ENCODE measurements at places on chromosomes 3 and 15.
A peak's percentile ranks its signal among the peaks of the same experiment; 100 is the strongest.

GRCh38 chr3:52406231-52406661, 38.7 kb downstream of the SEMA3G start:
- DNase-seq: no peak

DNA sequence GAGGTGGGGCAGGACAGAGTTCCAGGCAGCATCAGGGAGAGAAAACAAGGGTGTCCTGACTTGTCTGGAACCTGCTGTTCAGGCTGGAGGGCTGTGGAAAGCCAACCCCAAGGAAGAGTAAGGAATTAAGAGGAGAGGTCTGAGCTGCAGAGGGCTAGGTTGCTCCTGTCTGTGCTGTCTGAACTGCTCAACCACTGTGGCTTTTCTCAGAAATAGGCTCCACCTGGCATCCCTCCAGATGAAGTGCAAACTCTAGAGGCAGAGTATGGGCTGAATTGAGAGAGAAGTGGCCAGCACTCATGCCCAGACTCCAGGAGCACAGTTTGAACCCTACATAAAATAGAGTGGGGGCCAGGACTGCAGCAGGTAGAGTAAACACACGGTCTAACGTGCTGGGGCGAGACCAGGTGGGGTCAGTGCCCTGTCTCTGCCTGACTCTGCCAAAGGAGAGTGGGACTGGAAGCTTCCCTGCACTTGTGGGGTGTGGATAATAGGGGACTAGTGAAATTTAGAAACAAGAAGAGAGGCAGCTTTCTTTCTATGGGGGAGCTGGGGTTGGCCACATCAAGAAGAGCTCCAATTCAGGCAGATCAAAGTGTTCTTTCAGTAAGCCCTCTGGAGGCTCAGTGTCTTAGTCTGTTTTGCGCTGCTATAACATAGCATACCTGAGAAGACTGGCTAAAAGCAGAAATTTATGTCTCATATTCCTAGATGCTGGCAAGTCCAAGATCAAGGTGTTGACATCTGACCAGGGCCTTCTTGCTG, 28.0 kb upstream of the MNS1 start:
- no peak for DNase-seq

- DNase-seq: no peak
Observed at GRCh38 chr3:123766193-123767008, 117.7 kb downstream of the MYLK start.

- DNase-seq: no peak
Observed at GRCh38 chr3:31448035-31448881, 84.5 kb upstream of the STT3B start.

DNA sequence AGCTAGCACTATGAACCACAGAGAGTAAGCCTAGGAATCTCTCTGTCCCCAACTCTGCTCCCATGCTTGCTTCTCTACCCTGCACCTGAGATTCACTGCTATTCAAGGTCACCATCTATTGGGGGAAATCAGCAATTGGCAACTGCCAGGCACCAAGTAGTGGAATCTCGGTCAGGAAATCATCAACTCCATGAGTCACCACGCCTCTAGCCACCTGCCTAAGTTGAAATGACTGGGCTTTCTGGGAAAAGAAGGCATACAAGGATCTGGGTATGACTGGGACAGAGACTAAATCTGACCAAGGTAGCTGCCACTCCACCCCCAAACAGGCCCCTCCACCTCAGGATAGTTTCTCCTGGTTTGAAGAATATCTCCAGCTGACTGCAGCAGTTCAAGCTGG, 464.1 kb upstream of the CBLB start:
- DNase-seq: peak; percentile 3

DNA sequence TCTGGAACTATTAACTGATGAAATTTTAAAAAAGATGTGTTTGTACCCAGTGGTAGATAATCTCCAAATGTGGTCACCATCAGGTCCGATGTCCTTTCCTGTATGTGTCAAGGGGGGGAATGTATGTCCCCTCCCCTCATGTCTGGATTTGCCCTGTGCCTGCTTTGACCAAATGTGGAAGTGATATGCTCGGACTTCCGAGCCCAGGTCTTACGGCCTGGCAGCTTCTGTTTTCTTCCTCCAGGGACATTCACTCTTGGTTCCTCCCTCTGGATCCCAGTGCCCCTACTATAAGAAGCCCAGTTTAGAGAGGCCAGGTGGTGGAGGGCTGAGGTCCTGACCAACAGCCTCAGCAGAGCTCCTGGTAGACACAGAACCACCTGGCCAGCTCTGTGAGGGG, 75.5 kb downstream of the CCR1 start:
- DNase-seq: no peak

GRCh38 chr15:43103907-43104306, 1.9 kb downstream of the UBR1 start:
- DNase-seq: no peak

DNA sequence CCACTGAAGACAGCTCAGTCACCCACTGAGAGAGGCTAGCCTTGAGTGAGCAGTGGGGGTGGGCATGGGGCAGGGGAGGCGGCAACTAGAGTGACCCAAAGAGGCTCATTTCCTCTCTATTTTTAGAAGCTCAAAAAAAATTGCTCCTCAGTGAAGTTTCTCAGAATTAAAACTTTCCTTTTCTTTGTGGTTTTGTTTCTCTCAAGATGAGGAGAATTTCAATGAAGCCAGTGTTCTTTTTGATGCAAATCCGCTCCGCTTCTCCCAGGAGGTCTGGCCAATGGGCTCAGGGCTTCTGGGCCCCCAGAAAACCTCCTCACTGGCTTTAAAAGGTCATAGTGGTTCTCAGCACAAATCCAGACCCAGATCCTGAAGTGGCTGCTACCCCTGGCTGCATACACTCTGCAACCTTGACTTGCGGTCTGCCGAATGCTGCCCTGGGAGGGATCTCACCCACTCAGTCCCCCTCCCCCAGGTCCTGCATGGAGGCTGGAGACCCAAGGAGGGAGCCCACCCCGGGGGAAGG, at the start of gene ACSBG1:
TSS of gene ACSBG1 (minus strand) at position 51 of the 526 bp plus-strand sequence. CDS start 64 bp downstream, outside the sequence.
- no peak for DNase-seq

GRCh38 chr3:75171630-75172230, 492.4 kb upstream of the FRG2C start:
- DNase-seq: no peak

DNA sequence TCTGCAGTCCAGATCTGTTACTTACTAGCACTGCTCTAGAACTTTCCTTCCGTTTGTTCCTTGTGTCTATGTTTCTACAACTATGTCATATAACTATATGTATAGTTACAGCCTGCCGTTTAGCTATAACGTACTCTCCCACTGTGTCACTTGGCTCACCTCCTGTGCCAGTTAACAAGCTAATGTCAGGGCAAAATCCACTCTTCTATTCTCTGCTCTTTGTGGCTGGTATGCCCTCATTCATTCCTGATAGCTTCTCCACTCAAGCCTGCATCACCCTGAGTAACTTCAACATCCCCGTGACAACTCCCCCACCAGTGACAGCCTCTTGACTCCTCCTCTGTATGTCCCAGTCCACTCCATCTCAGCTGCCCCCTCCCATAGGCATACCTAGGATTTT, 229.2 kb downstream of the TJP1 start:
- DNase-seq: no peak

GRCh38 chr3:43866529-43867353, 176.0 kb downstream of the ABHD5 start:
- DNase-seq: no peak

GRCh38 chr3:197491923-197492664, 63.7 kb downstream of the BDH1 start:
- no peak for DNase-seq

- no peak for DNase-seq
Observed at GRCh38 chr15:33425142-33425541, 114.4 kb downstream of the RYR3 start.

DNA sequence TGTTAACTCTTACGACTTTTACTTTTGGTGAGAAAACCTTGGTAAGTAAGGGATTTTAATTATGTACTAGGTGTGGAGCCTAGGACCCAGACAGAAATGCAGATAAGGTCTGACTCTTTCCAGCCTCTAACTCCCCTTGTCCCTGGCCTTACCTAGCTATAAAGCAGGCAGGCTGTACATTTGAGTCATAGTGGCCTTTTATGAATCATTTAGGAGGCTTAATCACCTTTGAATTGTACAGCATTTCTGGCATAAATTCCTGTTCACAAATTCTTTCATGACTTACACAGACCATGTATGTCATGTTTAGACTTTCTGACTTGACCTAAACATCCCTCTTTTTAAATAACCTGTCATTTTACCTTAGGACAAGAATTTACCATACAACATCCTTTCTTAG, 47.4 kb downstream of the CHCHD4 start:
- DNase-seq: no peak

DNA sequence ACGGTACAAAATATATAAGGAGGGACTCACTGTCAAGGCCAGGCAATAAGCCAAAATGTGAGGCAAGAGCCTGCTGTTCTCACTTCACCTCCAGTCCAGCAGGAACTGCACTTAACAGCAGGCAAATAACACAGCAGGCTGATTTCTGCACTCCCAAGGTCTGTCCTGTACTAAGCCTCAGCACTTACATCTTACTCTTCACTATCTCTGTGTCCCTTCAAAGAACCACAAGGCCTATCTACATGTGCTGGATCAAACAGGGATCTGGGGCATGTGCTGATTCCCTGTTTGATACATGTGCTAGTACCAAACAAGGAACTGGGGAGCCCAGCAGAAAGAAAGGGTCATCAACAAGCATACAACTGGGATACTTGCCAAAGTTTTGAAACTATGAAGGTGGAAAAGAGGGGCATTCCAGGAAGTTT, 22.2 kb downstream of the UACA start:
- DNase-seq: no peak

GRCh38 chr3:58366699-58367098, 34.0 kb downstream of the PXK start:
- no peak for DNase-seq

DNA sequence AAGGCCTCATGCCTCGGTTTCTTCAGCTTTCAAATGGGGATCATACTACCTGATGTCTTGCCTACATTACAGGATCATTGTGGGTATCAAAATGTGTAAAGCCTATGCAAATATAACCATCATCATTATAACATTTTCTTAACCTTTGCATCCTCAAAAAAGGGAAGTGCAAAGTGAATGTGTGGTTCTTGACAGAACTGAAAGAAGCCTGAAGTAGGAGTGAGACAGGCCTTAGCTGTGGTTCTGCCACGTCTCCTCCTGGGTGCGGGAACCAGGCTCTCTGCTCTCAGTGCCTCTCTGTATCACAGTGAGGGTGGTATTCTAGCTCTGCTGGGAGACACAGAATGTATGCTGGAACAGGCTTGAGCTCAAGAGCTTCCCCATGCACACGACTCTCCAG, 316.9 kb upstream of the ICE2 start:
- no peak for DNase-seq

GRCh38 chr3:66428733-66429132, 72.1 kb downstream of the LRIG1 start:
- no peak for DNase-seq

DNA sequence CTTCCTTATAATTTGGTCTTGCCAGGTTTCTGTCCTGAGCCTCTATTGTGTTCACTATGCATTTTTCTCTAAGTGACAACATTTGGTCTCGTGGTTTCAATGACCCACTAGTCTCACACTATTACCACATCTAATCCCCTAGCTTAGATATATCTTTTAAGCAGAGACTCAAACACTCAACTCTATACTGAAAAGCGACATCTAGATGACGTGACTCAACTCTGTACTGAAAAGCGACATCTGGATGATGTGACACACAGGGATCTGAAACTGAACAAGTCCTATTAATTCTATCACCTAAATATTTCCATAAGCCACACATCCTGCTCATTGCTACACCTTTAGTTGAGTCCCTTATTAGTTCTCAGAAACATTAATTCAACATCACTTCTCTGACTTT, 141.7 kb upstream of the MBNL1 start:
- no peak for DNase-seq

DNA sequence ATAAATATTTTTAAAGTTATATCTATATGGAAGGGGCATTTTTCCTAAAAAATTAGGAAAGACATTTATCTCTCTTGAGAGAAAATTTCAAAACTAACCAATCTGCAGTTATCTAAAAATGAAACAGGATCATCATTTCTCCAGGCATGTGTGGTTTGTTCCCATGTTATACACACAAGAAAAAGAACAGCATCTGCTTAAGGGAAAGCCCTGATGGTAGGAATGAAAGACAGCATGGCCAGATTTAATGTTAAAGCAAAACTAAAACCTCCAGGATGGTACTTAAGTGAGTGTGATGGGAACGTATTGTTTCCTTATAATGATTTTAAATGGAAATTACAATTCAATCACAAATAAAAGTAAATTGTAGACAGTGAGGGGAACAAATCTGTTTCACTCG, 46.2 kb upstream of the GYG1 start:
- no peak for DNase-seq

GRCh38 chr3:123718108-123718507, 133.3 kb upstream of the HACD2 start:
- no peak for DNase-seq

DNA sequence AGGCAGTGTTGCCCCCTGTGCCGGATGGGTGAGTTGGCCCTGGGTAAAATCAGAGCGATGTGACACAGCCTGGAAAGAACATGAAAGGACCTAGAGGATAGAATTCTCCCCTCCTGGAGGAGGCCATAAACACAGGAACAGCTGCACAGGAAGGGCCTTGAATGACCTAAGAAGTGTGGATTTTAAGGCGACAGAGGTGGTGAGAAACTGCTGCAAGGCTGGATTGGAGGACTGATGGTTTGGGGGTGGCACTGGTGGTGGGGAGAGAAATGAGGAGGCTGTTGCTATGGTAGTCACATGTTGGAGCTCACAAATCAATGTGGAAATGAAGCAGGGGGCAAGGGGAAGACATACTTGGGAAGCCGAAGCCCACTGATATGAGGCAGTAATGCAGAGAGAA, 13.8 kb downstream of the XIRP1 start:
- DNase-seq: no peak

GRCh38 chr15:45799508-45799907, 164.7 kb downstream of the SQOR start:
- no peak for DNase-seq

DNA sequence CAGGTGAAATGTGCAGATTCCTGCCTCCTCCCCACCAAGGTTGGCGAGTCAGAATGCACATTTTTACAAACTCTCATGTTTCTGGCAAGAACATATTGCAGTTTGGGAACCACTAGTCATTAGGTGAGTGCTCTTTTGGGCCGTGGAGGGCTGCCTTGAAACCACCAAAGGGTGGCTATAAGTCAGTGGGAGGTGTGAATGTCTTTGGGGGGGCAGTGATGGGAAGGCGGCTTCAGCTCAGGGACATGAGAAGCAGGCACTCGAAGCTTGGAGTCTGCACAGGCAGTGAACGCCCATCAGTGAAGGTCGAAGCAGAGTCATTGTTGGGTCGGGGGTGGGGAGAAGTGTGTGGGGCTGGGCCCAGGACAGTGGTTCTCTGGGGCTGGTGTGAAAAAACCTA, 1.1 kb downstream of the NOX5 start:
- no peak for DNase-seq

All from stimulated activated CD4-positive, alpha-beta T cell treated with anti-CD3 and anti-CD28 coated beads, Interleukin-4, amount 100 ng/mL, for 4 hours (primary cell).